ENCODE measurements at places on chromosomes 6 and 20.

GRCh38 chr6:16374461-16375200 lies 136.2 kb downstream of the GMPR start:
- no peak for DNase-seq

DNA sequence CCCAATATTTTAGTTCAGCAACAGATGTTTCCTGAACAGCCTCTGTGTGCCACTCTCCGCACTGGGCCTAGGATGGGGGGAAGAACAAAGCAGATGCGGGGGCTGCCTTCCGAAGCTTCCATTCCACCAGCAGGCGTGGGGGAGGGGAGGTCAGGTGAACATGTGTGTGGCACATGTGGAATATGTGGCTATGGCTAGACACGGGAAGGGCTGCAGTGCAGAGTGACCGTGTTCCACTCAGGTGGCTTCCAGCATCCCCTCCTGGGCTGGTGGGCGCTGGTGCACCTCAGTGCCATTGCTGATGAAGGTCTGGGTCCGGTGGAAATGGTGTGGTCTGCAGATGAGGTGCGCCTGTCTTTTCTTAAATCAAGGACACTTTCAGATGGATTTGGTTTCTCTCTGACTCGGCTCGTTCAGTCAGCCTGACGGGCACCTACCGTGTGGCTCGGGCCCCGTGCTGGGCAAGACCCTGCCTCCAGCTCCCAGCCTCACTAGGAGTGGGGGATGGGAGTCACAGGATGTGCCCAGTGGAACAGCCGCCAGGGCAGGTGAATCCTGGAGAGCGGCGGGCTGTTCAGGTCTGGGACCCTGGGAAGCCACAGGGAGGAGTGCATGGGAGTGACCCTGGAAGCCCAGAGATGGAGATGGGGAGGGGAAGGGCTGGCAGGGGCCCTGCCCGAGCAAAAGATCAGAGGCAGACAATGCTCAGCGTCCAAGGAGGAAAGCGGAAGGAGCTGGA lies 111.0 kb downstream of the SYCP2 start:
- DNase-seq = no peak

DNA sequence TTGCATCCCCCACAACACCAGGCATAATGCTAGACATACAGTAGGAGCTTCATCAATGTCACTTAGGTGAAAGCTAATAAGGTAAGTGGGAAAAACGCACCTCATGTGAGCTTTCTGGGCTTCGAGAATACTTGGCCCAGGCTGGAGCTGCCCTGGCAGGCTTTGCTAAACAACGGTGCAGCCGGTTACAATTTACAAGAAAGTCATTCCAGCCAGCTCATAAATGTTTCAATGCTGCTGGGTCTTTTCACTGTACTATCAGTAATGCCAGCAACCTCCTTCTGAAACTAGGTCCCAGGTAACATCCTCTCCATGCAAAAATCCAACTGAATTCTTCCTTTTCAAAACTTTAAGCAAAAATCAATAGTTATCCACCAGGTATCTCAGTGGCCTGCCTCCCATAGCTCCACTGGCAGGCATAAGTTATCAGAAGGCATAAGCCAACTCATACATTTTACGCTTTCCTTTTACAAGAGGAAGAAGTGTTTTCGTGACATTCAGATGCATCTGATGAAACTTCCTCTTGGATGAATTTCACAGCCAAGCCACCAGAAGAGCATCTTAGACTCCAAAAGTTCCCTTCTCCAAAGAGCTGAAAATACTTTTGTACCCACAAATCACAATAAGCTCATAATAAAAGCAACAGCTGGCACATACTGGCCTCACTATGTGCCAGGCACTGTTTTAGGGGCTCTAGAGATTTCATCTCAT lies 56.3 kb downstream of the RTN4IP1 start:
- no peak for DNase-seq

DNA sequence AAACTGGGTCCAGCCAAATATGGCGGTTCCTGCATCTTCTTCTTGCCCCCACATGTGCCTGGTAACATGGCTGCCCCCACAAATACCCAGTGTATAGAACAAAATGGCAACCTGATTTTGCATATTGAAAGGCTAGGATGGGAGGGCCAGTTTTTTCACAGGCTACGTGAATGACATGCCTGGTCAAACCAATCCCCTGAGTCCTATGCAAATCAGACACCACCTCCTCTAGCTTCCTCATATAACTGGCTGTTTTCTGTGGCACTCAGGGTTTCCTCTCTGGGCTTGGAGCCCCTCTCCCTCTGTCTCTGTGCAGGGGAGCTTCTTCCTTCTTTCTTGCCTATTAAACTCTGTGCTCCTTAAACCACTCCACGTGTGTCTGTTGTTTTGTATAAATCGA lies 372.1 kb downstream of the KIF16B start:
- no peak for DNase-seq

GRCh38 chr6:138440296-138440695 lies 36.3 kb downstream of the HEBP2 start:
- DNase-seq = no peak

- no peak for DNase-seq
These were observed 182.6 kb downstream of the TTLL2 start for GRCh38 chr6:167507376-167507945.

GRCh38 chr6:90860822-90861601 lies 274.1 kb upstream of the MAP3K7 start:
- DNase-seq = no peak

DNA sequence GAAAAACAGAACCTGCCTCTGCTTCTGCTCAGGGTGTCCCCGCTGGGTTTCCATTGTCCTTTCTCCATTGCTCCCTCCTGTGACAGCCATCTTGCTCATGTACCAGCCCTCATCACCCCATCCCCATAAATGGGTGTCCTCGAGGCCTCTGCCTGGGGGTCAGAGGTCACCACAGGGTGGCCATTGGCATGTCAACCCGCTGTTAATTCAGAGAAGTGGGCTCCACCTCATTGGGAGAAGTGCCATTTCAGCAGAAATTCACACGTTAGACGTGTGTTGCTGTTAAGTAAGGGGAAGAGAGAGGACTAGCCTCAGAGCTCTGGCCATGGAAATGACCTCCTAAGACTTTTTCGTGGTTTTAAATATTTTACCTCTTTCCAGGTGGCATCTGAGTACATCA lies 71.9 kb downstream of the PTPN1 start:
- DNase-seq = no peak

DNA sequence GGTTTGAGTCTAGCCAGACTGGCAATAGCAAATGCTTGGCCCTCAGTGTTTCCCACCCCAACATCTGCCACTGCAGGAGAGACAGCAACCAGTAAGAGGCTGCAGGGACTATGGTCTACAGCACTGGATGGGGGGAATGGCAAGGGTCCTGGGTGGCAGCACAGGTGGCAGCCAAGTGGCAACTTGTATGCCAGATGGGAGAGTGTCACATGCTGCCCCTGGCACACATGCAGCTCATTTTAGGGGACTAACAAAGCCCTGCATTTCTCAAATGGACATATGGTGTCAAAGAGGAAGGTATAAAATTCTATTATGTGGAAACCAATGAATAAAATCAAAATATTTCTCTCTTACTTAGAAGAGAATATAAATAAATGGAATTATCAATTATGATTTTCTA lies 298.7 kb upstream of the MARCKS start:
- no peak for DNase-seq

DNA sequence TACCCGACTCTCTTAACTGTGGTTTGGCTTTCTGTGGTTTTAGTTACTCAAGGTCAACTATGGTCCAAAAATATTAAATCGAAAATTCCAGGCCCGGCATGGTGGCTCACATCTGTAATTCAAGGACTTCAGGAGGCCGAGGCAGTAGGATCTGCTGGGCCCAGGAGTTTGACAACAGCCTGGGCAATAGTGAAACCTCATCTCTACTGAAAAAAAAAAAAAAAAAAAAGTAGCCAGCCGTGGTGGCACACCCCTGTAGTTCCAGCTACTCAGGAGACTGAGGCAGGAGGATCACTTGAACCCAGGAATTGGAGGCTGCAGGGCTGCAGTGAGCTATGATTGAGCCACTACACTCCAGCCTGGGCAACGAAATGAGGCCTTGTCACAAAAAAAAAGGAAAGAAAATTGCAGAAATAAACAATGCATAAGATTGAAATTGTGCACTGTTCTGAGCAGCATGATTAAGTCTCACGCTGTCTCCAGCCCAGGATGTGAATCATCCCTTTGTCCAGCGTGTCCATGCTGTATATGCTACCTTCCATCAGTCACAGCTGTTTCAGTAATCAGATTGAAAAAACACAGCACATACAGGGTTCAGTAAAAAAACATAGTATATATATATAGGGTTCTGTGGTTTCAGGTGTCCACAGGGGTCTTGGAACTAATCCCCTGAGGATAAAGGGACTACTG lies 40.7 kb downstream of the RGS17 start:
- DNase-seq = no peak

DNA sequence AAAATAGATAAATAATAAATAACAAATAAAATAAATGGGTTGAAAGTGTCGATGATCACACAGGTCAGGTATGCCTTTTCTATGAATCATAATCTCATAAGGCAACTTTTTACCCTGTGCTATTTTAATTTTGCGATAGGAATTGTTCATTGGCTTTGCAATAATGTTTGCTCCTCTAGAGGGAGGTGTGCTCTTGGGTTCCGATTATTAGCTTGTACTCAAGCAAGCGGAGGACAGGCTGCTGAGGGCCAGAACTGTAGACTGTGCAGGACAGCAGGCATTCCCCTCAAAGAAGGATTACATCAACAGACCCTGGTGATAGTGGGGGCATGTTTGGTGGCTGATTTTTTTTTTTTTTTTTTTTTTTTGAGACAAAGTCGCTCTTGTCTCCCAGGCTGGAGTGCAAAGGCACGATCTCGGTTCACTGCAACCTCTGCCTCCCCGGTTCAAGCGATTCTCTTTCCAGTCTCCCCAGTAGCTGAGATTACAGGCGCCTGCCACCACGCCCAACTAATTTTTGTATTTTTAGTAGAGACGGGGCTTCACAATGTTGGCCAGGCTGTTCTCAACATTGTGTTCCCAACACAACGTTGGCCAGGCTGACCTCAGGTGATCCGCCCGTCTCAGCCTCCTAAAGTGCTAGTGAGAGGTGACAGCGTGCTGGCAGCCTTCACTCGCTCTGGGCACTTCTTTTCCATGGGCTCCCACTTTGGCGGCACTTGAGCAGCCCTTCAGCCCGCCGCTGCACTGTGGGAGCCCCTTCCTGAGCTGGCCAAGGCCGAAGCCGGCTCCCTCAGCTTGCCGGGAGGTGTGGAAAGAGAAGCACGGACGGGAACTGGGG lies 35.6 kb downstream of the RIOK1 start:
- DNase-seq = peak; percentile 4
